ENCODE measurements at places on chromosomes 12 and 14.

DNA sequence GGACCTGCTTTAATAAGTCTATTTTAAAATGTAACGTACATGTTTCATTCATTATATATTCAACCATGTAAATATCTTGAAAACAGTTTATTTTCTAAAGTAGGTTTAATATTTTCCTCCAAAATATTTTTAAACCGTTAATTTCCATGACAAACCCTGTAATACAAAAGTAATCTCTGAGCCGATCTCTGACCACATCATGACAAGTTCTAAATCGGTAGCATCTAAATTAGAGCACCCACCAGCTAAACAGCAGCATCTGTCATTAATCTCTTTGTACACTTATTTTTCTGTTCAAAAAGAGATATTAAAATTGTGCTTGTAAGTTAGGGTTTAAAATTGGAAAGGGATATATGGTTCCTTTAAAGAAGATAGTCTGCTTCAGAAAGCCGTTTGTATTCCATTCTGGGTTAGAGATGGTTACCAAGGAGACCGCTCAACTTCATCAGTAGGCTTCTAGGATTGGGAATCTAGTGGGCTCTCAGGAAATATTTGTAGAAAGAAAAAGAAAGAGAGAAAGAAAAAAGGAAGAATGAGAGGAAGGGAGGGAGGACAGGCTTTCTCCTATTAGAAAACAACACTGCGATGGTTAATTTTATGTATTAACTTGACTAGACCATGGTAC is 232.5 kb upstream of the FOXN3 start:
- no peak for DNase-seq

- DNase-seq: no peak
Observed at GRCh38 chr14:71625891-71626701, 306.1 kb upstream of the RGS6 start.

- DNase-seq: no peak
Observed at GRCh38 chr14:89669193-89669592, 252.2 kb upstream of the FOXN3 start.

DNA sequence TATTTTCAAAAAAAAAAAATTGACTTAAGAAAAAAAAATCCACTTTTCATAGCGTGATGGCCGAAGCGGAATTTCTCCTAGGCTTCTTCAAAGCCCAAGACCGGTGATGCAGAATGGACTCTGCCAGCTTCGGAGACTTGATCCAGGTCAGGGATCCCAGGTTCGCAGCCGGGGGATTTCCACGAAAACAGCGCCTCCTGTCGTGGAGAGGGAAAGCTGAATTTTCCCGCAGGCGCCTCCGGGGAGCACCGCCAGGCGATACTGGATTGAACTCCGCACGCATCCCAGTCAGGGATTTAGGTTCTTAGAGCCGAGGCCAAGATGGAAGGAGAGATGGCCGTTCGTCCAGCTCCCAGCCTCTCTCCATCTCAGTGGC is 2.1 kb downstream of the TTC6 start:
- no peak for DNase-seq

DNA sequence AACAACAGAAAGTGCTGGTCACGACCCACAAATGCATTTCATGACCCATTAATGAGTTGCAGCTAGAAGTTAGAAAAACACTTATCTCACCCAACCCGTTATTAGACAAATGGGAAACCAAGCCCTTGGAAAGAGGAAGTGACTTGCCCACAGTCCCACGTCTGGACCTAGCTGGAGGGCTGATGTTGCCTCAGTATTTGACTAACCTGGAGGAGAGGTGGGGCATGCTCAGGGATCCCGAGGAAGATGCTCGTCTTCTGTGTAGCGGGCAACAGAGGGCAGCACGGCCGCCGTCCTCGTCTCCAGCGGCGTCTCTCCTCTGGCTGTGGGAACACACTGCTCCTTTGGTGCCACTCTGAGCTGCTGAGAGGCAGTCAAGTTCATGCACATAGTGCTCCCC is 12.7 kb downstream of the CCND2 start:
- DNase-seq: no peak

GRCh38 chr12:65952737-65953209 is 128.5 kb downstream of the HMGA2 start:
- DNase-seq: no peak

GRCh38 chr14:106564058-106564643 is 1037.8 kb downstream of the TMEM121 start:
- peak; percentile 43 for DNase-seq

GRCh38 chr12:15346488-15346887 is 24.2 kb downstream of the PTPRO start:
- DNase-seq: no peak

DNA sequence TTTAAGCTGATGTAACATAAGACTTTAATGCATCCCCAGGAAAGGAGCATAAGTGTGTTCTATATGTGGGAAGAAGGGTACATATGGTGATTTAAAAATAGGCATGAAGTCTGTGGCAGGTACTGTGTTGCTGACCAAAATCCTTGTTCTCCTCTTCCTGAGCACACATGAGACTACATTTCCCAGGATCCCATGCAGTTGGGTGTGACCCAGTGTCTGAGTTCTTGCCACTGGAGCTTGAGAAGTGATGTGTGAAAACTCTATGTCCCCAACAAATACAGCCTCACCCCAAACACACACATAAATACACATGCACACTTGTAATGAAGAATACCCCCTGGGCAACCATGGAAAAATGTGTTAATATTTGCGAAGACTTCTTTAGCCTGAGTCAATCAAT is 8.5 kb upstream of the SMIM10L1 start:
- no peak for DNase-seq

- DNase-seq: no peak
Observed at GRCh38 chr12:27924350-27925135, 48.0 kb downstream of the PTHLH start.

DNA sequence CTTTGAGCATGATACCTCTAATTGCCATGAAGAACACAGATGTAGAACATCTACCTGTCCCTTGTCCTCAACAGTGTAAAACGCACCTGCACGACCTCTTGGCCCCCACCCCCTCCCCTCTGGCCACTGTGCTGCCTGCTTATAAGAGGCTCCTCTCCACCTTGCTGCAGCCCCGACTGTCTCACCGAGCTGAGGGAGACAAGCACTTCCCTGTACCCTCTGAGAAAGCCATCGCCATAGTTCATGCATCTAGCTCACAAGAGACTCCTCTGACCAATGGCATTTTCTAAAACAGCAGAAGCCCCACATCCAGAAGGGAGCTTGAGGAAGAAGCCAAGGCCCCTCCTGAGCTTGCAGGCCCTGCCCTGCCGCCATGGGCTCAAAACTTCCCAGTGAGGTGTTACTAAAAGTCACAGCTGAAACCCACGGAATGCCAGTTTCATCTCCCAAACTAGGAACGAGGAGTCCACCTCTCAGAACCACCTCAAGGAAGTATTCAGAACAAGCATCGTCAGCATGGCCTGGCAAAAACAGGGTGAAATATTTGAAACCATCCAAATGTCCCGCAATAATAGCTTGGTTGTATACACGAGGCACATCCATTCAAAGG is 21.5 kb upstream of the ANO2 start:
- no peak for DNase-seq

- DNase-seq: no peak
Observed at GRCh38 chr14:52538623-52539022, 13.7 kb downstream of the TXNDC16 start.

DNA sequence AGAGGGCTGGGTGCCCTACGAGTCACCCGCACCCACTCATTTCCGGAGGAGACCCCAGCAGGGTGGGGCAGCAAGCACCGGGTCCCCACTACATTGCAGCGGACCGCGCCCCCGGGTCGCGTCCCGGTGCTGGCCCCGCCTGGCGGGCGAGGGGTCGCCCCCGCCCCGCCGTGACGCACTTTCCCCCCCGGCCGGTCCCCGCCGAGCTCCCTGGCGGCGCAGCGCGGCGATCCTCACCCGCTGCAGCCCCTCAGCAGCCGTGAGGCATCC is 106.1 kb downstream of the PRICKLE1 start:
- DNase-seq: no peak

- no peak for DNase-seq
Observed at GRCh38 chr12:69343885-69344612, 4.1 kb upstream of the LYZ start.

DNA sequence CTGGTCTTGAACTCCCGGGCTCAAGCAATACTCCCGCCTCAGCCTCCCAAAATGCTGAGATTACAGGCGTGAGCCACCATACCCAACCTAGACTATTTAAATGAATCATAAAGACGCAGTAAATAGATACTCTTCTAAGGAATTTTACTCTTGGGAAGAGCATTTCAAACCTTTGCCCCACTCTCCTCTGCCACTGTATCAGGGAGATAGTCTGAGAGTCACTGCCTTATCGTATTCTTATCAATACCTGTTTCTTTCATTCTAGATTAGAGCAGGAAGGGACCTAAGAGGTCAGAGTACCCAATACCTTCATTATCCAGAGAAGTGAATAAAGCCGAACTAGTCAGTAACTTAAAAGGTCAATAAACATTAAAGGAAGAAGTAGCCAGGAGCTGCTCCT is 15.8 kb downstream of the GXYLT1 start:
- DNase-seq: no peak

DNA sequence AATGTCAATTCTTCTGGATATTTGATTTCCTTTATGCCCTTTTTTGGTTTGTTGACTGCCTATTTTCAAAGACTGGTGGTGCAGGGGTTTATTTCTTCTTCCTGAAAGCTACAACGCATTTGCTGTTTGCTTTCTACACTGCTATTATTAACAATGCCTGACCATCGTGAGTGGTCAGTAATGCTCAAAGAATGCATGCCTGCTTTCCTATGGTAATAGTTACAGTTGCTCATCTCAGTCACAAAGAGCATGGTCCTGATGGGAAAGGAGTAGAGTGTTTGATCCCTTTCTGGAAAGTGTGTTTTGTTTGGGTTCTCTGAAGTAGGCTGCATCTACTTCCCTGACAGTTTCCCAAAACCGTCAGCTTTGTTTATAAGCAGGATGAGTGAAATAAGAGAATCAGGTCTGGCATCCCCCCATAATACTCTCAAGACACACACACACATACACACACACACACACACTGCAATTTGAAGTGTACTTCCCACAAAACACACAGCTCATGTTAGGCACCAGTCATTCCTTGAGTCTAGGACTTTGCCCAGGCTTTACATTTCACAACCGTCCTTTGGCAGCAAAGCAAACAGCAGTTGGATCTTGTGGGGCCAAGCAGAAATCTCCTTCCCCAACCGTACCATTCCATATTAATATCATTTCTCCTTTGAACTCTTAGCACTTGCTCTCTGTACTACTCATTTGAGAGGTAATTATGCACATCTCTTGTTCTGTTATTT is 56.6 kb downstream of the SUDS3 start:
- DNase-seq: no peak

DNA sequence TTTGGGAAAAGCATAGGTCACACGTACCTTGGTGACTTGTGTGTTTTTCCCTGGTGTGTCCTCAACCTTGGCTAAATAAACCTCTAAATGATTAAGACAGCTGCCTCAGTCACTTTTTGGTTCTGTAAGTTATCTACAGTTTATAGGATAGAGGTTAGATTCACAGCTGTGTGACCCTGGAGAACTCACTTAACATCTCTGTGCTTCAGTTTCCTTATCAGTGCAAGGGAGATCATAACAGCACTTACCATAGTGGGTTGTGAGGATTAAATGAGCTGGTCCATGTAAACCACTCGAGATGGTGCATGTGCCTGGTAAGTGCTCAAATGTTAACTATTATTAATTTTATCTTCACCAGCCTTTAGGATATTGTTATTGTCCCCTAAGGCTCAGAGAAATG is 35.4 kb upstream of the CHST11 start:
- no peak for DNase-seq

- no peak for DNase-seq
Observed at GRCh38 chr12:14175206-14175605, 190.3 kb upstream of the ATF7IP start.

- DNase-seq: no peak
Observed at GRCh38 chr14:74140374-74140850, 55.7 kb downstream of the LIN52 start.

- DNase-seq: no peak
Observed at GRCh38 chr12:53568809-53569557, 57.2 kb downstream of the ATF7 start.

- DNase-seq: no peak
Observed at GRCh38 chr14:85310491-85311272, 219.3 kb upstream of the FLRT2 start.

- DNase-seq: no peak
Observed at GRCh38 chr12:20490213-20490612, 121.9 kb downstream of the PDE3A start.

- no peak for DNase-seq
Observed at GRCh38 chr14:20035449-20035848, 389 bp downstream of the OR4K13 start.

All from CD4-positive, alpha-beta T cell treated with Interleukin-4 for 4 hours (primary cell).